ENCODE measurements at places on chromosomes 5 and 9. TPM values are rescaled to one million over a fixed set of nuclear protein-coding genes. Genes with fewer than 3 reads are reported as not detected.

GRCh38 chr9:106758911-106759310, 104.1 kb upstream of the ZNF462 start:
- DNase-seq = no peak

- DNase-seq = no peak
Observed at GRCh38 chr5:126253406-126253805, 169.8 kb upstream of the GRAMD2B start.

- no peak for DNase-seq
Observed at GRCh38 chr5:164361986-164362385, 856.6 kb downstream of the MAT2B start.

KCNN2 gene
- 0.14 TPM for total RNA-seq

PLPP1 gene
- total RNA-seq = 7.4 TPM

All from foreskin keratinocyte (primary cell).